ENCODE measurements at places on chromosomes 3 and 15. TPM values are rescaled to one million over a fixed set of nuclear protein-coding genes. Genes with fewer than 3 reads are reported as not detected.

NEK11 gene
- total RNA-seq = 3.5 TPM

SPINK8 gene
- total RNA-seq = not detected

UBE3A gene
- total RNA-seq = 56.2 TPM

GOLGA6B gene
- not detected for total RNA-seq

THOC7 gene
- total RNA-seq = 41.4 TPM

DNAH1 gene
- total RNA-seq = 6.6 TPM

SLC30A4 gene
- total RNA-seq = 5.9 TPM

HEMK1 gene
- total RNA-seq = 6.6 TPM

GNAT1 gene
- total RNA-seq = not detected

ANKRD63 gene
- not detected for total RNA-seq
